ENCODE measurements at places on chromosomes 7 and 10. TPM values are rescaled to one million over a fixed set of nuclear protein-coding genes. Genes with fewer than 3 reads are reported as not detected.

LIPK gene
- not detected for total RNA-seq

ACTL6B gene
- not detected for total RNA-seq

GIMAP4 gene
- not detected for total RNA-seq

CYP3A5 gene
- 1.1 TPM for total RNA-seq

BAIAP2L1 gene
- 38.0 TPM for total RNA-seq

HIPK2 gene
- total RNA-seq: 39.9 TPM

ZNF804B gene
- total RNA-seq: not detected

BICC1 gene
- 25.8 TPM for total RNA-seq

EPDR1 gene
- total RNA-seq: 76.1 TPM

LOXL4 gene
- total RNA-seq: 1.4 TPM

ADAMTS14 gene
- 0.09 TPM for total RNA-seq

ARL3 gene
- total RNA-seq: 14.8 TPM

NRG3 gene
- not detected for total RNA-seq

SPDYE2B gene
- not detected for total RNA-seq

RPEL1 gene
- 0.07 TPM for total RNA-seq

NSMCE4A gene
- total RNA-seq: 56.9 TPM

VIPR2 gene
- 0.02 TPM for total RNA-seq

Measured in A549 treated with AZD2906 at 1 μM for 4 hours (cell line).